Liver (tissue), 10 donors: ENCODE measurements at places on chromosomes 12 and 14.

DNA sequence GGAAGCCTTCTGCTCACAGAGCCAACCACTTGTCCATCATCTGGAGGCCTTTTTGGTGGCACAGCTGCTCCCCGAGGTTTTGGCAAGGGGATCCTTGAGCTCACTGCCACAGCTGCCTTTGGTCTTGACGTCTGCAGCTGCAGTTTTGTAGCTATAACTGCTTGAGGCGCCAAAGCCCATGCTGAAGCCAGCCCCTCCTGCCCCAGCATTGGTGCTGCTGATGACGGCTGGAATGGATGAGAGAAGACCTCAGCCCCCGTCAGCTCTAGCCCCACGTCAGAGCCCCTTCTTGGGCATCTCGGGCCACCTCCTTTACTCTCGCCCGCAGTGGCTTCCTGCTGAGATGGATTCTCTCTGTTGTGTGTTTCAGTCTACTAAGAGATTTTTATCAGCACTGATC, 12.3 kb upstream of the KRT74 start:
- peaks cover 11% of the 10 kb centered on the region for H3K4me1 ChIP-seq
- DNase-seq: no peak
- no peak overlapping the region for H3K4me3 ChIP-seq
- no peaks in the 10 kb centered on the region for H3K27me3 ChIP-seq

DNA sequence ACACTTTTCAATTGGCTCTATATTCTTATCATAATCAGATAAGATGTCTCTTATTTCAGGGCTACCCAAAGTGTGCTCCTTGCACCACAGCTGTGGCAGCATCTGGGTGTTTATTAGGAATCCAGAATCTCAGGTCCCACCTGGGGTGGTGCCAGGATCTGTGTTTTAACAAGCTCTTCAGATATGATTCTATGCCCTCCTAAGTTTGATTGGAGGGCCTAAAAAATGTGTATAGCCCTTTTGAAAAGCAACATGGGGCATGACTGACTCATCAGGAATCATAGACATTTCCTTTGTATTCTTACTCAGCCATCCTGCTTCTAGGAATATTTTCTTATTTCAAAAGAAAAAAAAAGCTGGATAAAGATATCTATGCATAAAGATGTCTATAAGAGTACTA, 103.1 kb downstream of the HELB start:
- no peaks in the 10 kb centered on the region for H3K4me1 ChIP-seq
- no peak for DNase-seq
- no peaks in the 10 kb centered on the region for H3K36me3 ChIP-seq
- no peak overlapping the region for H3K27ac ChIP-seq
- H3K4me3 ChIP-seq: no peak overlapping the region

DNA sequence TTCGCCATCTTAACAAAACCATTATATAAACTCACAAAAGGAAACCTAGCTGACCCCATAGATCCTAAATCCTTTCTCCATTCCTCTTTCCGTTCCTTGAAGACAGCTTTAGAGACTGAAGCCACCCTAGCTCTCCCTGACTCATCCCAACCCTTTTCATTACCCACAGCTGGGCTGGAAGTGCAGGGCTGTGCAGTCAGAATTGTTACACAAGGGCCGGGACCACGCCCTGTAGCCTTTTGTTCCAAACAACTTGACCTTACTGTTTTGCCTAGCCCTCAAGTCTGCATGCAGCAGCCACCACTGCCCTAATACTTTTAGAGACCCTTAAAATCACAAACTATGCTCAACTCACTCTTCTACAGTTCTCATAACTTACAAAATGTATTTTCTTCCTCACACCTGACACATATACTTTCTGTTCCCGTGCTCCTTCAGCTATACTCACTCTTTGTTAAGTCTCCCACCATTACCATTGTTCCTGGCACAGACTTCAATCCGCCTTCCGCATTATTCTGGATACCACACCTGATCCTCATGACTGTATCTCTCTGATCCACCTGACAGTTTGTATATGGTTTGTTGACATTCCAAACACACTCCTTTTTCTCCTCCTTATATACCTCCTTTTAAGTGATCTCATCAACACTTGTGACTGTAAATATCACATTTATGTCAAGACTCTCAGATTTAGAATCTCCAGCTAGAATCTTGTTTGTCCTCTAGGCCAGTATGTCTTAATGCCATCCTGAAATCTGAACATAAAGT, 208.7 kb downstream of the KITLG start:
- no peak for DNase-seq
- H3K4me1 ChIP-seq: no peaks in the 10 kb centered on the region
- H3K36me3 ChIP-seq: no peaks in the 10 kb centered on the region
- H3K27me3 ChIP-seq: no peaks in the 10 kb centered on the region
- no peak overlapping the region for H3K4me3 ChIP-seq

DNA sequence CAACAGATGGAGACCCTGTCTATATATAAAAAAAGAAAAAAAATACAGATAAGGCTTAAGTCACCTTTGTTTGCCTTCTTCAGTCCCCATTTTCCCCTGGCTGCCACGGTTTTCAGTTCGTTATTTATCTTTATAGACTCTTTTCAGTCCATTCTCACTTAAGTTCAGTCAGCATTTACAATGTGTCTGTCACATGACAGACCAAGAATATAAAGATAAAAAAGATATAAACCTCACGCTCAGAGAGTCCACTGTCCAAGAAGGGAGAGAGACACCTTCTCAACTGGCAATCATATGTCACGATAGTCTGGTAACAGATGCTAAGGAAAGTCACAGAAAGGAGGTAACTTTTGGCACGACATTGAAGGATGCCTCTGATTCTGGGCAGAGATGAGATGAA, 13.4 kb upstream of the POLR3B start:
- H3K4me1 ChIP-seq: peaks cover 10% of the 10 kb centered on the region
- H3K27me3 ChIP-seq: no peaks in the 10 kb centered on the region
- no peak for DNase-seq
- no peaks in the 10 kb centered on the region for H3K36me3 ChIP-seq
- H3K27ac ChIP-seq: no peak overlapping the region
- no peak overlapping the region for H3K4me3 ChIP-seq

DNA sequence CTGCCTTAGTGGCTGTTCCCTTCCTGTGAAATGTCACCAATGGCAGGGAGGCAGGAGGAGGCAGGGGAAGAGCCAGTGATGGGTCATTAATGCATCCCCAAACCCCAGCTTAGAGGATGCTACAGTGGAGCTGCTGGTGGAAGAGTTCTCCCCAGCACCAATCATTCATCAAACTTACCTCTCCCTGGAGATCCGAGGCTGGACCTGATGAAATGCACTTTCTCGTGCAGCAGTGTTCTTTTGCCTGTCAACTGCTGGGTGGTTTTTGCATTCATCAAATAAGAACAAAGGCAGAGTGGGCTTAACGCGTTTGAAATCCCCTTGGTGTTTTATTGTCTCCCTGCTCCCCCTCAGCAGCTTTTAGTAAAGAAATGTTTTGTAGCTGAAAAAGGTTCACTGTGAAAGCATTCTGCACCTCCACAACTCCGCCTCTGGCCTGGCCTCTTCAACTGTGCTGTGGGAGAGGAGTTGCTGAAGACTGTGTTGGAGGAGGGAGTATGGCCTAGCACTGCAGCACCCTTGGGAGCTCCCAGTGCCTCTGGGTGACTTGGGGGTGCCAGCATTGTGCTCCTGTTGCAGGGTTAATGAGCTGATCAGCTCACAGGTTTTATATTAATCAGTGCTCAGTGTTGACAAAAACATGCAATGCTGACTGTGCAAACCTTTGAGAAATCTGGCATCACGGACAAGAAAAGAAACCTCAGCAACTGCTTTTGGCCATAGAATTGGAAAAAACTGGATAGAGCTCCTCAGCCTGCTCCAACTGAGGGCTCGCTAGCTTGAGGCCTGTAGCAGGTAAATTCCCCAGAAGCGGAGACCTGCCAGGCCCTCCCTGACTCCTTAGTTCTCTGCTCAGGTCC, 14.4 kb downstream of the TSPAN9 start:
- H3K4me1 ChIP-seq: peaks cover 15% of the 10 kb centered on the region
- DNase-seq: no peak
- no peak overlapping the region for H3K4me3 ChIP-seq

DNA sequence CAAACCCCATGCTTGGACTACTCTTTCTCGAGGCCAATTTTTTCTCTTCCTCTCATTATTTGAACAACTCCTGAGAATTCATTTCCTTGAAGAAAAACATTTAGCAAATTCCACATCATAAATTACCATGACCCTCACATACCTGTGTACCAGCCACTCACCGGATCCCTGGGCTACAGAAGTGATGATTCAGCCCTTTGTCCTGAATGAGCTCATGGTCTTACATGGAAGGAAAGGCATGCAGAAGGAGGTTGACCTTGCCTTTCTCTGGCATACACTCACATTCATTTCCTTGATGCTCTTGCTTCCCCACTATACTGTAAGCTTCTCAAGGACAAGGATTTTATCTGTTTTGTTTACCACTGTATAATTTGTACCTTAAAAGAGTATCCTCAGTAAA, 191.5 kb downstream of the SLC5A8 start:
- no peaks in the 10 kb centered on the region for H3K36me3 ChIP-seq
- H3K4me1 ChIP-seq: no peaks in the 10 kb centered on the region
- no peak overlapping the region for H3K27ac ChIP-seq
- no peak overlapping the region for H3K4me3 ChIP-seq

DNA sequence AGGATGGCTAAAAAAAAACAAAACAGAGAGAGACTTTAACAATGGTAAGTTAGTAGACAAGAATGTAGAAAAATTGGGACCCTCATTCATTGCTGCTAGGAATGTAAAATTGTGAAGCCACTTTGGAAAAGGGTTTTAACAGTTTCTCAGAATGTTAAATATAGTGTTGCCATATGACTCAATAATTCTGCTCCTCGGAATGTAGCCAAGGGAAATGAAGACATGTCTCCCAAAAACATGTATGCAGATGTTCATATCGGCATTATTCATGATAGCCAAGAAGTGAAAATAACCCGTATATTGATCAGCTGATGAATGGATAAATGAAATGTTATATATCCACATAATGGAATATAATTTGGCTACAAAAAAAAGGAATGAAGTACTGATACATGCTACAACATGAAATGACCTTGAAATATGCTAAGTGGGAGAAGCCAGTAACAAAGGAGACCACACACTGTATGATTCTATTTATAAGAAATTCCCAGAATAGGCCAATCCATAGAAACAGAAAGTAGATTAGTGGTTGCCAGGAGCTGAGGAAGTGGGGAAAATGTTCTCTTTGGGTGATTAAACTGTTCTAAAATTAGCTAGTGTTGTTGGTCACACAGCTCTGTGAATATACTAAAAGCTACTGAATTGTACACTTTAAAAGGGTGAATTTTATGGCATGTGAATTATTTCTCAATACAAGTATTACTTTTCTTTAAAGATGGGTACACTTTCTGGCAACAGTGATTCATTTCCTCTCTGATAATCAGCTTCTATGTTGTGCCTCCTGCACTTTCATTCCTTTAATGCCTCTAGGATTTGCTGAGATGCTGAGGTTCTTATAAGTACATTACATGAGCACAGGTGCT, 132.5 kb downstream of the DAAM1 start:
- H3K4me1 ChIP-seq: peaks cover 28% of the 10 kb centered on the region
- no peaks in the 10 kb centered on the region for H3K27me3 ChIP-seq
- peak overlapping the region; percentile 51 for H3K27ac ChIP-seq

GRCh38 chr12:12891881-12892355, 556 bp downstream of the GPRC5A start:
- H3K27ac ChIP-seq: no peak overlapping the region
- no peak for DNase-seq
- no peaks in the 10 kb centered on the region for H3K36me3 ChIP-seq
- H3K4me1 ChIP-seq: peaks cover 2% of the 10 kb centered on the region
- peaks cover 8% of the 10 kb centered on the region for H3K27me3 ChIP-seq
- no peak overlapping the region for H3K4me3 ChIP-seq

GRCh38 chr14:74976264-74977113, 21.1 kb upstream of the PGF start:
- DNase-seq: no peak
- H3K36me3 ChIP-seq: no peaks in the 10 kb centered on the region
- H3K4me1 ChIP-seq: no peaks in the 10 kb centered on the region

- H3K4me3 ChIP-seq: no peak overlapping the region
- H3K36me3 ChIP-seq: no peaks in the 10 kb centered on the region
- no peaks in the 10 kb centered on the region for H3K27me3 ChIP-seq
- H3K27ac ChIP-seq: no peak overlapping the region
- peaks cover 3% of the 10 kb centered on the region for H3K4me1 ChIP-seq
These were observed 31.7 kb downstream of the WDR20 start for GRCh38 chr14:102171173-102172020.

- no peak for DNase-seq
- H3K27ac ChIP-seq: no peak overlapping the region
- H3K4me1 ChIP-seq: no peaks in the 10 kb centered on the region
- no peak overlapping the region for H3K4me3 ChIP-seq
- no peaks in the 10 kb centered on the region for H3K36me3 ChIP-seq
These were observed 7.2 kb upstream of the KRT75 start for GRCh38 chr12:52441320-52441911.

GRCh38 chr12:67472539-67472938, 176.0 kb upstream of the DYRK2 start:
- H3K27me3 ChIP-seq: no peaks in the 10 kb centered on the region
- no peak for DNase-seq
- no peak overlapping the region for H3K27ac ChIP-seq
- H3K4me1 ChIP-seq: no peaks in the 10 kb centered on the region

DNA sequence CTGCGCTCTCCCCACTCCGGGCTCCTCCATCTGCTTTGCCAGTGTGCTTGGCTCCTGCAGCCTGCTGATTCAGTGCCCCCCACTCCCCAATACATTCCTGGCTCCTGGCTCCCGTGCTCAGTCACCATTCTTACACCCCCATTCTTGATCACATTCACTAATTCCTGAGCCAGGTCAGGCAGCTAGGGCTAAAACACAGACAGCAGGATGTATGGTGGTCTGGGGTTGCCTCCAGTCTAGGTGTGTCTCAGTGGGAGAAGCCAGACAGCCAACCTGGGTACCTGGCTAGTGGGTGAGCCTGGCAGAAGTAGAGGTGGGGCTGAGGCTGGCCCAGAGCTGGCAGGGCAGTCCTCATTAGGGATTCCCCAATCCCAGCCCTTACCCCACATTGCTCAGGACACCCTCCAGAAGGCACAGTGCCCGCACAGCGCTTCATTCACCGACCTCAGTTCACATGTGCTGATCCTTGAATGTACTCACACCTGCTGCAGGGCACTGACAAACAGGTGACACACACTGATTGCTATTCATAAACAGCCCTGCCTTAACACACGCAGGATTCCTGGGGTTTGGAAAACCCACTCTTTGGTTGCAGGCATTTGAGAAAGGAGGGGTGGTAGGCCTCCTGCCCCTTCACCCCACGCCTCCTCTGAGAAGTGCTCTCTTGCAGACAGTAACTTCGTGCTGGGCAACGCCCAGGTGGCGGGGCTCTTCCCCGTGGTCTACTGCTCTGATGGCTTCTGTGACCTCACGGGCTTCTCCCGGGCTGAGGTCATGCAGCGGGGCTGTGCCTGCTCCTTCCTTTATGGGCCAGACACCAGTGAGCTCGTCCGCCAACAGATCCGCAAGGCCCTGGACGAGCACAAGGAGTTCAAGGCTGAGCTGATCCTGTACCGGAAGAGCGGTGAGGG, 1.7 kb downstream of the KCNH3 start:
- H3K4me1 ChIP-seq: peaks cover 10% of the 10 kb centered on the region
- H3K4me3 ChIP-seq: no peak overlapping the region
- no peaks in the 10 kb centered on the region for H3K36me3 ChIP-seq
